ENCODE measurements at places on chromosomes 3 and 15.

DNA sequence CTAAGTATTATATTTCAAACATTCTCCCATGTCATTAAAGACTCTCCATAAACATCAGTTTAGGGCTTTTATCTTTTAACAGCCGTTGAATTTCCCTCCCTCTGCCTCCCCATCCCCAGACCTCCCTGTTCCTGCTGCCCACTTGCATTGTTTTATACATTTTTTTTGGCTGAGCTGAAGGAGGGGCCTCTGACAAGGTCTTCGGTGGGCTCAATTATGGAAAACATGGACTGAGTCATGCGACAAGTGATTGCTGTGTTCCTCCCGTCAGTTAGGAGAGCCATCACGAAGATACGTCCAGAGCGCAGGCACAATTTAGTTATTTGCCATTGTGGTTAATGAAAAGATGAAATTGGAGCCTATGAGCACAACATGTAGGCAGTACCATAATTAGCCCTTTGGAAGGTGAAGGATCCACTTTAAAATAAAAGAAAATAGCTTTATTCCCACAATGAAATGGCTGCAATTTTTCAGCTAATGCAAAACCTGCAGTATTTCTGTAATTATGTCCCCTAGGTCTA, 12.0 kb upstream of the NMNAT3 start:
- no peak for DNase-seq

DNA sequence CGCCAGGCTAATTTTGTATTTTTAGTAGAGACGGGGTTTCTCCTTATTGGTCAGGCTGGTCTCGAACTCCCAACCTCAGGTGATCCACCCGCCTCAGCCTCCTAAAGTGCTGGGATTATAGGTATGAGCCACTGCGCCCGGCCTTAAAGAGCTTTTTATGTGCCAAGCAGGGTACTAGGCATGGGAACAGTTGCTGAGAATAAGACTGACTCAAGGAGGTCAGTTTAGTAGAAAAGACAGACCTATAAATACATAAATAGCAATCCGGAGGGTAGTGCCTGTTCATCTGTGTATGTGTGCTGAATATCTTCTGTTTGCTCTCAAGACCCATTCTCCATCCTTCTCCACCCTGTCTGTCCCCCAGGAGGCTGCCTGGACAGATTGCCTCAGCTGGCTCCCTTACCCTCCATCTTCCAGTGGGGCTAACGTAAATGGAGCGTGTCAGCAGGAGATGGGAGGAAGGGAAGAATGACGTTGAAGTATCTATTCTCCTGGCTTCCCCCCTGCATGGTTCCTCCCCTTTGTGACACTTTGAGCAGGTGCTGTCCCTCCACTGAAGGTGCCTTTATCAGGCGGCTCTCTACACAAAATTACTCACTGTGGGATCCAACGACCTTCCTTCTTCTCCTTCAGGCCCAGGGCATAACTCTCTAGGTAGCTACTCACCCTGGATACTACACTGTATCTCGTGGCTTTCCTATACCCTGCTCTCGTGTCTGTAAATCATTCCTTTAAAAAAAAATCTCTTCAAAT, 31.1 kb downstream of the FBXO40 start:
- DNase-seq, result no peak

GRCh38 chr3:194380326-194380725, 10.8 kb upstream of the LRRC15 start:
- no peak for DNase-seq

GRCh38 chr15:58590926-58591325, 158.6 kb downstream of the ADAM10 start:
- no peak for DNase-seq

- DNase-seq, result no peak
Measured at GRCh38 chr3:104447681-104448080, 919.0 kb upstream of the ALCAM start.

DNA sequence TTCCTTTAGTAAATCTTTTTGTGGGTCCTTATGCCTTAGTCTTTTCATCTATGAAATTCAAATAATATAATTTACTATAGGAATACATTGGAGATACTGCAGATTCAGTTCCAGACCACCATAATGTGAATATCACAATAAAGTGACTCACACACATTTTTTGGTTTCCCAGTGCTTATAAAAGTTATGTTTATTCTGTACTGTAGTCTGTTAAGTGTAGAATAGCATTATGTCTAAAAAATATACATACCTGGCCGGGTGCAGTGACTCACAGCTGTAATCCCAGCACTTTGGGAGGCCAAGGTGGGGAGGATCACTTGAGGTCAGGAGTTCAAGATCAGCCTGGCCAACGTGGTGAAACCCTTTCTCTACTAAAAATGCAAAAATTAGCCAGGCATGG, 53.9 kb upstream of the PAQR5 start:
- DNase-seq, result no peak

Data from iPS-NIHi11 (cell line).